ENCODE measurements at places on chromosomes 1 and 21.

GRCh38 chr1:16727190-16728111 is 12.9 kb upstream of the RNU1-4 start:
- peak; percentile 61 for DNase-seq

DNA sequence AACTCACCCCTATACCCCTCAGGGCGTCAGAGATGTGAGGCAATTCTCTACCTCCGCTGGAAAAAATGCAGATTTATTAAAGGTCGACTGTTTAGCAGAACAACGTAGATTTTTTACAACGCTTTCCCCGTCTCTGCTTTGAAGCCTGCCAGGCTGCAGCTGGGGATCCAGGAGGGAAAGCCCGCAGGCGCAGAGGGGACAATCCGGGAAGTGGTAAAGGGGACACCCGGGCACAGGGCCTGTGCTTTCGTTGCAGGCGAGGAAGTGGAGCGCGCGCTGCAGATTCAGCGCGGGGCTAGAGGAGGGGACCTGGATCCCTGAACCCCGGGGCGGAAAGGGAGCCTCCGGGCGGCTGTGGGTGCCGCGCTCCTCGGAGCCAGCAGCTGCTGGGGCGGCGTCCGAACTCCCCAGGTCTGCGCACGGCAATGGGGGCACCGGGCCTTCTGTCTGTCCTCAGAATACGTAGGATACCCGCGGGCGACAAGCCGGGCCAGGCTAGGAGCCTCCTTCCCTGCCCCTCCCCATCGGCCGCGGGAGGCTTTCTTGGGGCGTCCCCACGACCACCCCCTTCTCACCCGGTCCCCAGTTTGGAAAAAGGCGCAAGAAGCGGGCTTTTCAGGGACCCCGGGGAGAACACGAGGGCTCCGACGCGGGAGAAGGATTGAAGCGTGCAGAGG is 5.5 kb downstream of the SIM2 start:
- DNase-seq: no peak

- DNase-seq: peak; percentile 40
These were observed 2.8 kb upstream of the ZBTB7B start for GRCh38 chr1:154999571-155000410.

GRCh38 chr1:114607223-114607622 is 25.8 kb upstream of the BCAS2 start:
- no peak for DNase-seq

DNA sequence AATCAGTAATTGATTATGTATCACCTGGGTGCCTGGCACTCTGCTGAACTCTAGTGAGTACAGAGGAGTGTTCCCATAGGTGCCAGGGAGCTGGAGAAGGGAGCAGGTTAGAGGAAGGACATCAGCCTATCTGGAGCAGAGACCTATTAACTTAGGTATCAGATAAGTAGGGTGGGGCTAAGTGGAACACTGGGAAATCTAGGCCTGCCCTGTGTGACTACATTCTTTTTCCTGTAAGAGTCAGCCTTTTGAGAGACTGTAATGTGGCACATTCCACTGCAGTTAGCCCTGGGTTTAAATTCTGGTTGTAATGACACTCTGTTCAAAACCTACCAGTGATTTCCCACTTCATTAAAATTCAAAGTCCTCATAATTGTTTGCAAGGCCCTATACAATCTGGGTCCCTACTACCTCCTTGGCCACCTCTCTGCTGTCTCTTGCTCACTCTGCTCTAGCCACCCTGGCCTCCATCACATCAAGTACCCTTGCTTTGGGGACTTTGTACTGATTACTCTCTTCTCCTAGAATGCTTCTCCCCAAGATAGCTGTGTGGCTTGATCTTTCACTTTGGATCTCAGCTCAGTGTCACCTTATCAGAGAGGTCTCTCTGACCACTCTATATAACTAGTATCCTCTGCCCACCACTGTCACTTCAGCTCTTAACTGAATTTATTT is 12.9 kb downstream of the STX12 start:
- no peak for DNase-seq

DNA sequence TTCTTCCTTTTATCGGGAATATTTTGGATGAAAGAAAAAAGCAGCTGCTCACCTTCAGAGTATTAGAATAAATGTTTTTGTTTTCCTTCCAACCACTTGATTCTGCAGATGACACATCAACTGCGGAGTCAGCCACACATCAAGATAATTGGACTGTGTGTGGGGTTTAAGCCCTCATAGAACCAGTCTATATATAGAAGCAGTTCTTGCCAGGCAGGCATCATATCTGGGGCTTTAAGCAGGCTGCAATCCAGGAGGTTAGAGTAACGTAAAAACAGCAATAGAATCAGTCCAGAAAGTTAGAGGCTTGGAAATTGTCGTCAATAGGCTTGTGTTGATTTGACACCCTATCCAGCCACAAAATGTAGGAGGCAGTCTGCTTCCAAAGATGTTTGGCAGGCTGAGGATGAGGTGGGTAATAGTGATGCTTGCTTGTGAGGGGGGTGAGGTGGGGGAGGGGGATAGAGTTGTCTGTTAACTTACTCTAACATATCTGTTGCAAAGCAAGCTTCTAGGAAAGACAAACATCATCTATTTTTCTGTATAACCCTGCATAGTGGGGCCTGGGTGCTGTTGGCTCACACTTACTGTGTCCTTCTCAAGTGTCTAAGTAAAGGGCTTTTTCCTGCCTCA is 64.8 kb downstream of the PEX14 start:
- peak; percentile 51 for DNase-seq

DNA sequence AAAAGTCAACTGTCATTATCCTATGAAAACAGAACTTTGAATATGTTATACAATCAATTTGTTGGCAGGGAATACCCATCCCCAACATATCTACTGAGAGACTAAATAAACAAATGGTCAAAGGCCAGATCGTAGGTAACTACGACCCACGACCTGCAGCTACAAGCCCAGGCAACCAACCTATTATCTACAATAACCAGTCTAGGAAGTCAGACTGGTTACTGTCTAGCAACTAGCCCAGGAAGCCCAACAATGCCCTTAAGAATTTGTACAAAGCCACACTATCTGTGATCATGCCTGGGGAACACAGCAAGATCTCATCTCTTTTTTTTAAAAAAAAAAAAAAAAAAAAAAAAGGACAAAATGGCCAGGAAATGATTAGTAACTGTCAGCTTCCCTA is 58.7 kb downstream of the SMYD3 start:
- no peak for DNase-seq

DNA sequence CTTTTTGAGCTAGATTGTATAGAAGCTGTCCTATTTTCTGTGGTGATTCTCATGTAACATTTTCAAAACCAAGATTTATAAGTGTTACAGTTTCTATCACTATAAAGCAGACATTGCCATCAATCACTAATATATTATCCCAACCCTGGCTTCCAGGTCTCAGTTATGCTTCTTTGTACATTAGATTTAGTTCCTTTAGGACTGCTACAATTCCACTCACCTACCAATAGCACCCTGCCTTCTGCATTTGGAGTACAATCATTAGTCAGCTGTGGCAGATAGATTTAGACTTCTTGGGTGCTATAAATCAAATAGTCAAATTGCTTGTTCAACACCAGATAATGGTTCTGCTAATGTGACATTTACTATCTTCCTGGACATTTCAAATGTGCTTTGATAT is 281.6 kb downstream of the BRINP3 start:
- no peak for DNase-seq

GRCh38 chr1:177181631-177182291 is 11.0 kb downstream of the BRINP2 start:
- DNase-seq: peak; percentile 64

DNA sequence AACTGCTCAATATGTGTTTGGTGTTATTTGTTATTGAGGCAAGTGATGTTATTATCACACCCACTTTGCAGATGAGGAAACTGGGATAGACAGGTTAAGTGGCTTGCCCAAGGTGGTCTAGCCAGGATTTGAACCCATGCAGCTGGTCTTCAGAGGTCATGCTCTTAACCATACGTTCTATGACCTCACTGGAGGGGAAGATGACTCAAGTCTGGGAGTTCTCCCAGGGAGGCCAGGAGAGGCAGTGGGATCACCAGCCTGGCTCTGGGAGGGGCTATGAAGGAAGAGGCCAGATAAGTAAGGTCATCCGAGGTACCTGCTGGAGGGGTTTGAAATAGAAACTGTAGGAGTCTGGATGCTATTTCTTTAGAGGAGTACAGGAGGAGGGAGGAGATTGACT is 95.3 kb downstream of the NAV1 start:
- DNase-seq: peak; percentile 75

DNA sequence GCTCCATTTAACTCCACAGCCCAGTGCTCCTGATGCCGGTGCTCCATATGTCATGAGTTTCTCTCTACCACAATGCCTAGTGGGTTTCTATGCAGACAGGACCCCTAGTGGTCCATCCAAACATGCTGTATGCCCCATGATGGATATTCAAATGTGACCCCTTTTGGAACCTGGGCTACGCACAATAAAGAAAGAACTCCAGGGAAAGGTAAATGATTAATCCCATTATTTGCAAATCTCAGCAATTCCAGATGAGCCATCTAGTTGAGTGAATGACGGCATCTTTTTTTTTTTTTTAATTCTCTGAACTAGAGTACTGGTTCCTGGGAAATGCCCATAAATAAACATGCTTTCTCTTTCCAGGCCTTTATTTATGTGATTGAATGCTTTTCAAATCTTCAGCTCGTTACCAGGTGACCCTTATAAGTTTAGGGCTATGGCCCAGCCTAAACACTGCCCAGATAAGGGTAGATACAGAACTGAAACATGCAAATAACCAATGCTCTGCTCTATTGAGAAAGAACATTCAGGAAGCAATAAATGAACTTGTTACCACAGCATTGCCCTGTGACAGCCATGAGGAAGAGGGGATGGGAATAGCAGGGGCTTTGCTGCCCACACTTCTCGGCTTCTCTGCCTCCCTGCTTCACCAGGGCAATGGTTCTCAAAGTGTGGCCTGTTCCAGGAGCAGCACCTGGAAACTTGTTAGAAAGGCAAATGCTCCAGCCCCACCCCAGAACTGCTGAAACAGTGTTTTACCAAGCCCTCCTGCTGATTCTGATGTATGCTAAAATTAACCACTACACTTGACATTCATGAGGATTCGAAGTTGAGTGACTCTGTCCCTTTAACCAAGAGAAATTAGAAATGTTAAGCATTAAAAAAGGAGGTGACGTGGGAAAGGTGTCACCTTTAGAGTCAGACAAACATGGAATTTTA is 151.7 kb downstream of the SEC16B start:
- no peak for DNase-seq

GRCh38 chr21:45975020-45975666 is 6.4 kb upstream of the COL6A1 start:
- DNase-seq: no peak

- DNase-seq: no peak
These were observed 138.7 kb downstream of the DISP1 start for GRCh38 chr1:222953585-222953984.

DNA sequence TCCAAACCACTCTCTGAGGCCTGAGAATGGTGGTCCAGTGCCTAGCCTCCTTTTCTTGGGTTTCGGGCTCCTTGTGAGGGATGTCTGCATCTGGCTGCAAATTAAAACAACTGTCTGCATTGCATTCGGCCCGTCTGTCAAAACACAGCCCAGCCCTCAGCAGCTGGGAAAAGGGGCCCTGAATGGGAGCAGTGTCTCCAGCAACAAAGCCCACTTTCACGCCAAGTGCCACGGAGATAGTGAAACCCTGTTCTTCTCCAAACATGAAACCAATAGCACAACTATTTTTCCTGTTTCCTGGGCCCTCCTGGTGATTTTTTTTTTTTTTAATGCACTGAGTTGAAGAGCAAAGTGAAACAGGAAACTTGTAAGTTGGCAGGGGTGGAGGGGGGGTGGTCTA is 138.4 kb downstream of the PLXNA2 start:
- DNase-seq: no peak

GRCh38 chr1:21875621-21876063 is 61.5 kb downstream of the HSPG2 start:
- no peak for DNase-seq

- DNase-seq: no peak
These were observed 586.4 kb upstream of the ZRANB2 start for GRCh38 chr1:71667216-71667615.

DNA sequence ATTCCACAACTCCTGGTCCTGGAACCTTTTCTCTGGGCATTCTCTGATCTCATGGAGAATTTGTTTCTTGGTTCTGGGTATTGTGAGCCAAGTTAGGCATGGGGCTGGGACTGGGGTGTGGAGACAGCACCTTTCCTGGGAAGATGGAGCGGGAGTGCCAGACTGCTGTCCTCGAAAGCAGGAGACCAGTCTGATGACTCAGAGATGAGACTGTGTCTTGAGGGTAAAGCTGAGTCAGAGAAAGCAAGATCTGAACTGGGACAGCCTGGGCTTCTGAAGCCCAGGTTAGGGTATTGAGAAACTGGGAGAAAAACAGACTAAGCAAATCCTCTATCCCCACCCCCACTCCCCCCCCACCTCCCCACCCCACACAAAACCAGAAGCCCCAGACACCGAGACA is 2.2 kb upstream of the KANK4 start:
- DNase-seq: peak; percentile 68

GRCh38 chr1:38026592-38027200 is 14.2 kb downstream of the UTP11 start:
- DNase-seq: peak; percentile 32

Measured in MG63 (cell line).